Renal cortical epithelial cell (primary cell): ENCODE measurements at places on chromosomes 4 and X. TPM values are rescaled to one million over a fixed set of nuclear protein-coding genes. Genes with fewer than 3 reads are reported as not detected.

PNMA3 gene
- 0.35 TPM in 1 of 2 replicates, not detected in the other for total RNA-seq

CXCL10 gene
- total RNA-seq = 0.30 and 0.35 TPM in 2 replicates

RPS6KA6 gene
- 1.2 and 10.1 TPM in 2 replicates for total RNA-seq

NMU gene
- total RNA-seq = 4.0 TPM in 1 of 2 replicates, not detected in the other

HSFX1 gene
- total RNA-seq = 0.35 and 2.2 TPM in 2 replicates

GPR82 gene
- total RNA-seq = not detected in 2 replicates

FHL1 gene
- 19.3 and 86.2 TPM in 2 replicates for total RNA-seq

PALLD gene
- 190 and 278 TPM in 2 replicates for total RNA-seq

TKTL2 gene
- total RNA-seq = not detected in 2 replicates

DGKK gene
- not detected in 2 replicates for total RNA-seq

DNA sequence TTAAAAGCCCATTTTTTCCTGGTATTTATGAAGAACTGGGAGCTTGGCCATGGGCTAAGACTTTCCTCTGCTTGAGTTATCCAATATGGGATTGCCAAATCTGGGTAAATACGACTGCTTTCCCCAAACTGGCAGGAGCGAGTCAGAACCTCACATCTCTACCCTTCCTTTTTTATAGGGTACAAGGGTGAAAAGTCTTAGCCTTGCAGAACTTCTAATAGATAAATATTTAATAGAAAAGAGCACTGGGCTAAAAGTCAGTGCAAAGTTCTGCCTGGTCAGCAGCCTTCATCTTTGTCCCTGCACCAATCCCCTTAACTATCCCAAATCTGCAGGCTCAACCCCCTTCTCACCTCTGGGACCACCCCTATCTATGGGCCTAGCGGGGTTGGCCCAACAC lies 61.6 kb upstream of the ACSL1 start:
- no peak for DNase-seq

DNA sequence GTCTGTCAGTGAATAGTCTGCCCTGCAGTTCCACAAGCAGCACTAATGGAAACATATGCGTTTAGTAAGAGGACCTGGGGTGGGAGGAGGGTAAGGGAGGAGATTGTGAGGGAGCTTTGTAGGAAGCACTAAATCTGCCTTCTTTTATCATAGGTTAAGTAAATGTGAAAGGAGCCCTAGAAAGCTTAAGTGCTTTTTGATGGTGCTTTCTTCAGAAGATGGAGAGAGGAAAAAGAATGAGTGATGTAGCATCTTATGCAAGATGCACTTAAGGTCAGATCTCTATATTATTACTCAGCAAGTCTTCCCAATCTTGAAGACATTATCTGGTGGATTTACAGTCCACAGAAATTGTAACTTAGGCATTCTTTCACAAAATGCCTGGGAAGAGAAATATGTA lies 322.7 kb downstream of the PDHA2 start:
- DNase-seq = no peak

GRCh38 chr4:103429283-103429682 lies 231.1 kb upstream of the CENPE start:
- no peak for DNase-seq

DNA sequence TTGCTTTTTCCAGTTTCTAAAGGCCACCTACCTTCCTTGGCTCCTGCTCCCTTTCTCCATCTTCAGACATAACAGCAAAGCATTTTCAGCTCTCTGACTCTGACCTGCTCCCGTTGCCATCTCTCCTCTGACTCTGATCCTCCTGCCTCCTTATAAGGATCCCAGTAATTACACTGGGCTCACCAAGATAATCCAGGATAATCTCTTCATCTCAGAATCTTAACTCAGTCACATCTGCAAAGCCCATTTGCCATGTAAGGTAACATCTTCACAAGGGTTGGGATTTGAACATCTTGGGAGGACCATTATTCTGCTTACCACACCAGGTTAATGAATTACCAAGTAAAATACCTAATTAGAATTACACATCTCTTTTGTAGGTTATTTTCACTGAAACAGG lies 41.3 kb upstream of the MAGED1 start:
- DNase-seq = no peak

DNA sequence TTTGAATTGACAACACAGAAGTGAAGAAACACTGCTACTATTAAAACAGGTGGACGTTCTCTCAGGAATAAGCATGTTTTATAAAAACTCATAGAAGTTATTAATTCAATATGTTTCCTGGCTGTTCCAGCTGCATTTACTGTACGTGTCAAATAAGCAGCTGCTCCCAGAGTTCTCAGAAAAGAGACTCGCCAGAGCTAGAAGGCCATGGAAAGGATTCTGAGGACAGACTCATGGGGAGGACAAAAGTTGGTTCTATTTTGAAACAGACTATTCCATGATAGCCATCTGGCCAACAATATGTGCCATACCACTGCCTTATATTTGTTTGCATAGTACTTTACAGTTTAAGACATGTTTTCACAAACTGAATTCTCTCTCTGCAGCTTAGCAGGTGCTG lies 136.5 kb downstream of the NR3C2 start:
- DNase-seq = no peak

- DNase-seq = no peak
These were observed 20.9 kb downstream of the ITIH6 start for GRCh38 chrX:54776987-54777672.

DNA sequence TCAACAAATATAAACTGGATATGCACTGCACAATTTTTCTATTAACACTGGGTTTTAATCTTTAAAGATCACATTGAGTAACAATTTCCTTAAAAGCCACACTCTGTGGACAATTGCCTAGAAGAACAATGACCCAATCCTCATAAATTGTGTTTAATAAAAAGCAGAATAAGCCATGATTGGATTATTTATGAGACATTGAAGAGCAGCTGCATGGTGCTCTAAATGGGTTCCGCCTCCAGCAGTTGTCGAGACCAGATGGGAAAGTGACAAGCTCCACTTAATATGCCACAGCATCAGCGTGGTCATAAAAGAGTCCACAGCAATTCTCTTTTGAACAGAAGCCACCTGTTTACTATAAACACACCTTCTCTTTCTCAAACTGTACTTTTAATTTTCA lies 635.2 kb upstream of the FRG1 start:
- DNase-seq = no peak

DNA sequence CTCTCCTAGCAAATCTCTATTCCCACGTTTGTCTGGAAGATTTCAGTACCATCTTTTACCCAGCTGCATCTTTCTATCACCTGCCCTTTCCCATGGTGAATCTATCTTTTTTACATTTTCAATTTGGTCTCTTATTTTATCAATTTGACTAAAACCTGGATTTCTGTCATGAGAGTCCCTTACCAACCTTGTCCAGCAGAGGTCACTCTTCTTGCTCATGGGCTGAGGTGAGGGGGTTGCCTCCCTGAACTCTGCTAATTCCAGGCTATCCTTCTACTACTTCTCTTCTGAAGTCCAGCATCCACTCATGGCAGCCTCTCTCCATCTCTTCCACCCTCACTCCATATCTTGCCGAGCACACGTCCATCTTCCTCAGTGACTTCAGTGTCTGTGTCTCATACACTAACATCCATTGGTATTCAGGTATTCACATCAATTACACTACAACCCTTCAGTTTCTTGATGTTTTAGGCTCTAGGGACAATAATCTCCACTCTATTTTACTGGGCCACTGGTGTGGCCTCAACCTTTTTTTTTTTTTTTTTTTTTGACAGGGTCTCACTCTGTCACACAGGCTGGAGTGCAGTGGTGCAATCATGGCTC lies 17.8 kb upstream of the ZNF827 start:
- DNase-seq = peak; percentile 34

- DNase-seq = no peak
These were observed 58.0 kb upstream of the KLHL13 start for GRCh38 chrX:118174516-118175098.

- no peak for DNase-seq
These were observed 442 bp upstream of the MCUB start for GRCh38 chr4:109559625-109559982.

- no peak for DNase-seq
These were observed at the start of gene GALNTL6 for GRCh38 chr4:171812665-171813525. GALNTL6 (plus strand) TSS chr4:171813404.

DNA sequence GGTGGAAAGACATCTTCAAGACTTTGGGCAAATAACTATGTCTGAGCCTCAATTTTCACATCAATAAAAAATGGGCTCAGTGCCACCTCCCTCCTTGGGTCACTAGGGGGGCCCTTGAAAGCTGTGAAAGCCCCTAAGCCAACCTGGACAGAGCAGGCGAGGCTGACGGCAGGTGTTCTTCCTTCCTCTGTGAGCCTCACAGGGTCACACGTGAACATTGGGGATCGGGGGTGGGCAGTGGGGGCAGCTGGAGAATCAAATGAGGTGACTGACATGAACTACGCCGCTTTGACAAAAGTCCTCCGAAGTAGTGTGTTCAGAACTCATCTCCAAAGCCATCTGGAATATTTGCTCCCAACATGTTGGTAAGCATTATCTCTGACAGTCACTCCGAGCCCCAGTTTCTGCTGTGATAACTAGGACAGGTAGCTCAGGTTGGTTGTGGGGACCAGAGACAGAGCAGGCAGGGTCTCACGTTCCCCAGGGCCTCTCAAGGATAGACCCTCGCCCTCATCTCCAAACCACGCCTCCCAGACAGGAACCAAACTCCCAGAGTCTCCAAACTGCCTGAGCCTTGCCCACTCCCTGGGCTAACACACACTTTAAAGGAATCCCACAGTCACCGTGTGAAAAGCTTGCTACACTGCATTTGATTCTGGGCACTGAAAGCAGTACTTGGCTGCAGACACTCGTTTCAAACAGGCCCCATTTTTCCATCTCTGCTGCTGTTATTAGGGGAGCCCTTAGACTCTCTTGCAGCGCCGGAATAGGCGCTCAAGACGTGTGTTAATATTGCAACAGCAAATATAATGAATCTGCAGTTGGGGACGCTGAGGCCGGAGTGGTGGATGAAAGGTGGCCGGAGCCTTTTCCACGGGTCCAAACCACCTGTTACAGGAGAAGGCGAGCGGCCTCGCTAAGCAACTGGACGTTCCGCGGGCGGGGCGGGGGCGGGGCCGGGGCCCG lies 717 bp upstream of the WFS1 start:
- DNase-seq = no peak

GRCh38 chr4:128512161-128512560 lies 224.5 kb upstream of the PGRMC2 start:
- DNase-seq = no peak

DNA sequence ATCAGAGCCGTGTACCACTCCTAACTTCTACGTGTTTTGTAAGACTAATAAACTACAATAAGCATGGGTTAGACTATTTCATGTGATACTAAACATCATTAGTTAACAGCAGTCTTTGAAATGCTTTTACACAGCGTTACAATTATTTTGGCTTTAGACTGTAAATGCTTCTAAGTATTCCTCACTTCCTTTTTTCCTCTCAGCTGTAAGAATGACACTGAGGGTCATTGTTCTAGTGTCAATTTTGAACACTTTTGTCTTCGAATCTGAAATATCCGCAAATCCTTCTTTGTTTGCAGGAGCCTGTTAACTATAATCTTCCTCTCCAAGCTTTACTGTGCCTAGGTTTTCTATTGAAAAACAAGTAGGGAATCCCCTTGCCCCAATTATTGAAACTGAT lies 1.5 kb downstream of the ABCE1 start:
- DNase-seq = peak; percentile 2

GRCh38 chr4:112057470-112057869 lies 87.8 kb upstream of the FAM241A start:
- no peak for DNase-seq

DNA sequence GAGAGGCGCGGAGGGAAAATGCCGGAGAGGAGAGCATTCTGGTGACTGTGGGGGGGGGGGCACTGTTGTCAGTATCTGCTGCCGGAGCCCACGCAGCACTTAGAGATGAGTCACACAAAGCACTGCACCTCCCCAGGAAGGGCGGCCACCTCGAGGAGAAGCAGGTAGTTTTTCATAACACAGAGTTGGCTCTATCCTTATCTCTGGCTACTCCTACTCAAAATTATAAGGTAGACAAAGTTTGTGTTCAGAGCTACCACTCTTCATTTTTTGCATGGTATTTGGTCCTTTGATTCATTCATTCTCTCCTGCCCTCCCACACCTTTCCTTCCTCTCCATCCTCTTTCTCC lies 76.2 kb upstream of the SCOC start:
- peak; percentile 35 for DNase-seq

GRCh38 chrX:134013524-134013923 lies 28.1 kb upstream of the GPC3 start:
- no peak for DNase-seq
